ENCODE measurements at places on chromosomes 3 and 15.

- no peak for DNase-seq
These were observed 63.3 kb downstream of the ATP8B4 start for GRCh38 chr15:50055750-50056157.

DNA sequence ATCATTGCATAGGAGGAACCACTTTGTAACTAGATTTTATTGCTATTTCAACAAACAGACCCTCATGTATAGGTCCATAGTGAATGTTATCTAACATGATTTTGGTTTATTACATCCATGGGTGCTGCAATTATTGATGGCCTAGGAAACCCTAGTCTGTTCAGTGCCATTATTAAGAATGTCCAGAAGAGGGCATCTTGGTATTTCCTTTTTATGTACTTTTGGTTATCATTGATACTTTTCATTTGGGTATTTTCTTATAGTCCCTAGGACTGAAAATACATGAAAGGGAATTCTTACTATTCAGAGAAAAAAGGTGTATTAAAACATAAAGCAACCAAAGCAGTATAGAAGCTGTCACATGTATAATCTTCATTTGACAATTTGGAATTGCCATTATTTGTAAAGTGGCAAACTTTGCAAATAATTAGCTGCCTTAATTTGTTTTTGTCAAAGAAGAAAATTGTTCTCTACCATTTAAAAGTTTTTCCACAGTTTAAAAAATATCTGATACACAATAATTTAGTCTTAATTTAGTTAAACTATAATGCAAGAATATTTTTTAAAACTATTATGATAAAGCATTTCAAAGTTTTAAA is 48.7 kb downstream of the CNOT10 start:
- DNase-seq, result peak; percentile 37

GRCh38 chr3:192841428-192841827 is 76.2 kb downstream of the MB21D2 start:
- DNase-seq, result no peak

DNA sequence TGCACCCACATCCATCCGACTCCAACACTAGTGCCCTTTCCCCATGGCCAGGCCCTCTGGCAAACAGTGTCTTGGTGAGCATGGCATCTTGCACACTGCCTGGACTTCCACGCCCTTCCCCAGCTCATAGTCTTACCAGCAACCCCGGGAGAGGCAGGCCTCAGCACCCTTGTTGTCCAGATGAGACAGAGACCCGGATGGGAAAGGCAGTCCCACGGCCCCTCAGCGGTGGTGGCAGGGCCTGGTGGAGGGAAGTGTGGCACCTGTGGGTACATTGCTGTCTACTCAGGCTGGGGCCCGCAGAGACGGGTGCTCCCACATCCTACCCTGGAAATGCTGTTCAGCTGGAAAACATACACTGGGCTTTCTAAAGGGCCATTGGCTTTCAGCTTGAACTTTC is 28.4 kb downstream of the HDAC11 start:
- DNase-seq, result no peak

DNA sequence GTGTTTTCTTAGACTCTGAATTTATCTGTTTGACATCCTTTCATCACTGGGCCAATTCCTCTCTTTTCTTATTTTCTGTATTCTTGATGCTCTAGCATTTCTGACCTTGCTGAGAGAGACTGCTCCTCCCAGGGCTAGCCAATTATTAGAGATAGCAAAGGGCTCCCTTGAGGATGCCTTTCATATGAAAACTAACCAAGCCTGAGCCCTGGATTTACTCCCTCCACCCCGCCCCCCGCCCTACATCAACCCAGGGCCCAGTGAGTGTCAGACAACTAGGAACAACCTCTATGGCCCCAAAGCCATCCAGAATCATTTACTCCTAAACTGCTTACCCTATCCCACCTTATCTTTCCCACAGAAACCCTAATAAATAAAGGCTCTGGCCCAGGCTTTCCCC is 69.7 kb upstream of the LARS2 start:
- DNase-seq, result no peak

DNA sequence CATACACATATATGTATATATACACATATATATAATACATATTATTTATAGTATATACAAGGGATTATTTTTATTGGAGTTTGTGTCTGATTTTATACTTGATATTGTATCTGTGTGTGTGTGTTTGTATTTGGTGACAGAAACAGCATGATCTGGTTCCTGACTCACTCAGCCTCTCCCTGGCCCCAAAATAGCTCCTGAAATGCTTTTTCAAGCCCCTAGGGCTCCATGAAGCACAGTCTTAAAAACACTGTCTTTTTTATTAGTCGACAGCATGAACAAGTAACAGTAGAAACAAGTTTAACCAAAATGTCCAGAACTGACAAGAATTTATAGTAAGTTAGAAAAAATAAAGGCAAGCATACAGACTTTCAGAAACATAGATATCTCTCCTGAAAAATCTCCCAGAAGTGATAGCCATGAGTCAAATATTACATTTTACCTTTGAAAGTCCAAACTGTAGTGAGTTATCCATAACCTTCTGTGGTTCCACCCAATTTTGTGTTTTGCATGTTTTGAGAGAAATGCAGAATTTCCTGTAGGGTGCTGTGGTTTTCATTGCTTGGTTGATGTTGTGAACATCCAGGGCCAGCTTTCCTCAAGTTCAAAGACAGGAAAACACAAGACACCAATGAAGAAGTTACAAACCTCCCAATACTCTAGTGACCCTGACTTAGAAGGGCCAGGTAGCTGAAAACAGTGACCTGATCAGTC is 98.5 kb upstream of the CCDC80 start:
- DNase-seq, result no peak

GRCh38 chr3:76307556-76307955 is 522.2 kb upstream of the ZNF717 start:
- no peak for DNase-seq
